ENCODE measurements at places on chromosomes 4 and X.

- no peak for DNase-seq
These were observed 75.3 kb upstream of the FRMPD3 start for GRCh38 chrX:107374132-107374531.

GRCh38 chr4:174464949-174465348 lies 57.3 kb downstream of the HPGD start:
- DNase-seq: no peak

- DNase-seq: no peak
These were observed 93.4 kb upstream of the RAPGEF2 start for GRCh38 chr4:159009521-159009920.

DNA sequence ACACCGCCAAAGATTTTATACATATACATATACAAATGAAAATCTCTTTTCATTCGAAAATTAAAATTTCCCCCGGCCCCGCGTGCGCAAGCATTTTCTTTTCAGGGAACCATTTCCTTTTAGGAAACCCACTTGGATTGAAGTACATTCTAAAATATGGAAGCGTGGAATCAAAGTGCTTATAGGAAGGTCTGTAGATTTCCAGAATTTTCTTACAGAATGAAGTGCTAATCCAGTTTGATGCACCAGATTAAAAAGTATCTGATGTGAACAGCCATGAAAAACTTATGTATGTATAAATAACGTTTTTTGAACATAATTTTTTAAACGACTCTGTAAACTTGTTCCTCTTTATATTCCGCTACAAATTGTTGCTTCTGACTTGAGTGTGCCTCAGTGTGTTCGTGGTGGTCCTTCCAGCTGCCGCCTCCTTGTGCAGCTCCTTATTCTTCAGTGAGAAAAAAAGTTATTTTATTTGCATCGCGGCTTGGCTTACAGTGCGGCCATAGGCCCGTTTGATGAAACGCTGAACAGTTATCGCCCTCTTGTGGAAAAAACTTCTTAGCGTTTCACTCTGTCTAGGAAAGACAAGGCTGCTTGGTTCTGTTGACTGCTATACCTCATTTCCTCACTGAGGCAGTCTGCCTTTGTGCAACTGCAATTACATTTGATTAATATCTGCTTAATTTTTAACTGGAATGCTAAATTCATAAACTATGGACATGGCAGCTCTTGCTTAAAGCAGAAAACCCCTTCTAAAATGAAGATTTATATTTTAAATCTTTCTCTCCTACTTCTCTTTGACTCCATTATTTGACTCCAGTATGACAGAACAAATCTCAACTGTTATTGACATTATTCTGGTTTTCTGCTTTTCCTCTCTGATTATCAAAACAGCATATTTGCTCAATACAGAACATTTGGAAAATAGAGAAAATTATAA lies 4.7 kb upstream of the NKX6-1 start:
- DNase-seq: no peak

DNA sequence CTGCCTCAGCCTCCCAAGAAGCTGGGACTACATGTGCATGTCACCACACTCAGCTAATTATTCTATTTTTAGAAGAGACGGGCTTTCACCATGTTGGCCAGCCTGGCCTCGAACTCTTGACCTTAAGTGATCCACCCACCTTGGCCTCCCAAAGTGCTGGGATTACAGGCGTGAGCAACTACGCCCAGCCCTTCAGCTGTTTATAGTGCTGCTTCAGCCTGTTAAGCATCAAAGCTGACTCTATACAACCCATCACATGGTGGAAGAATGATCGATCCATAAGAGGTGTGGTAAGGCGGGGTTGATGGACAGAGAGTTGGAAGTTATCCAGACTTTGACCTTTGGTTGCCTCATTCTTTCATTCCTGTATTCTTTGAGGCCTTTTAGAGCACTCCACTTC lies 56.2 kb upstream of the RAPGEF2 start:
- no peak for DNase-seq

DNA sequence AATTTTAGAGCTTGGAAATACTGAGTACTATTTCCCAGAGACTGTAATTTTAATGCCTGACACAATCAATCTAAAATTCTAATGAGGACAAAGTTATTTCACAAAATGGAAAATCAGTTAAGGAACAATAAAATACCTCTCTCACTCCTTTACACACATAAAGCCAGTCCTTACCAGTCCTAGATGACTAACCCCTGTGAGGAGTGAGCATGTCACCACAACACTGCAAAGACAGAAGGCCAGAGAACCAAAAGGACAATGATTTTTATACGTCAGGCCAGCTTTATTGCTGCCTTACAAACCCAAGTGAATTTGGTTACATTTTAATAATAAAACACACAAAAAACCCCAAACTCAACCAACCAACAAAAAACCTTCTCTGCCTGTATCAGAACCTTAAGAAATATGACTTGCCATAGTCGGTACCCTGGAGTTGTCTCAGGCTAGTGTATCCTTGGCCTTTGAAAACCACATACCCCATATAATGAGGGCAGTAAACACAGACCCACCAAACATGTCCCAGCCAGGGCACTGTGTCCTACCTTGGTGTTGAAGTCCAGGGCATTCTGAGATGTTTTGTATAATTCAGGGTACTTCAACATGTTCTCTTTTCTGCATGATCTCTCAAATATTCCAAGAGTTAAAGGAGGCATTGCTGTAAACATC lies 57.6 kb downstream of the SHISA3 start:
- no peak for DNase-seq

DNA sequence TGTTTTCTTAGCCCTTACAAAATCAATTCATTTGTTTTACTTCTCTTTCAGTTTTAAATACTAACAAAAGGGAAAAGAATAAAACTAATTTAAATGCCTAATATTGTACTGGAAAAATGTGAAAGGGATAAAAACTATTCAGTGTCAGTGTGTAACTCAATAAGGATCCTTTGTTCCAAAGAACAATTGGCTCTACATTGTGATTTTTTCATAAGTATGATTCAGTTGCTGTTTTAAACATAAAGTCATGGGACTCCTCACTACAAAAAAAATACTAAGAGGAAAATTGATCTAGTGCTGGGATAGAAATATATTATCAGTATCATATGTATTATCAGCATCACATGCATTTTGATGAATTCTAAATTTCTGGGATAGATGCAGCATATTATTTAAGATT lies 199.4 kb upstream of the TRAM1L1 start:
- no peak for DNase-seq

GRCh38 chrX:68376373-68376772 lies 56.9 kb downstream of the OPHN1 start:
- DNase-seq: no peak

GRCh38 chr4:1765409-1766072 lies 27.6 kb upstream of the FGFR3 start:
- no peak for DNase-seq

GRCh38 chrX:150546711-150547153 lies 21.7 kb upstream of the MTM1 start:
- no peak for DNase-seq

GRCh38 chr4:53614591-53614990 lies 23.3 kb upstream of the LNX1 start:
- DNase-seq: no peak

DNA sequence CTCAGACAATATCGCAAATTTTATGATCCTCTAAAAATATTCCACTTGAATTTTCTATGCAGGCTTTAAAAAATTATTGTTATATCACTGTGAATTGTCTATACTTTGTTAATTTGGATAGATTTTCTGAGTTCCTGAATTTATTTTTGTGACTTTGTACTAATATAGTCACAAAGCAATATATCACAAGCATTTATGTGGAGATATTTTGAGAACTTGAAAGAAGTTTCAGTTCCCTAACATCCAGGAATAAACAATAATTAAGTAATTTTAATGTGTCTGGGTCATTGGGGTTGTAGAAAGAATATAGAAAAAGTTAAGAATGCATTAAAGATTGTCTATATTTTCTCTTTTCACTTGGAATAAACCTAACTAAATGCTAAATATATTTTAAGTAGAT lies 32.0 kb downstream of the CXCL8 start:
- no peak for DNase-seq

- no peak for DNase-seq
These were observed 8.9 kb downstream of the ABLIM2 start for GRCh38 chr4:8149664-8150063.

DNA sequence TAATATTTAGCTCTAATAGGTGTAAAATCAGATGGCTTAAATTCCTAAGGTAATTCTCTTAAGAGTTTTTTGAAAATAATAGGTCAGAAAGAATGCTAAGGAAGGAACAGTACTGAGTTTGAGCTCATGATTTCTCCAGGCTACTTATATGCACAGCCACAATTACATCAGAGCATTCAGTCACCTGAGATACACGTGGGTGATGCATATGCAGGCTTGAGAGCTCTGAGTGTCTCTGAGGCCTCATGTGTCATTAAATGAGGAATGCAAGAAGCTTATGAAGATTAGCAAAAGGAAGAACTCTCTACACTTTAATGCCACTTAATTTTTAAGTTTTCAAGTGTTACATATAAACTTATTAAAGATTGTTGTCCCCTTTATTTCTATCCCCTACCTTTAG lies 124.0 kb upstream of the STIM2 start:
- no peak for DNase-seq

DNA sequence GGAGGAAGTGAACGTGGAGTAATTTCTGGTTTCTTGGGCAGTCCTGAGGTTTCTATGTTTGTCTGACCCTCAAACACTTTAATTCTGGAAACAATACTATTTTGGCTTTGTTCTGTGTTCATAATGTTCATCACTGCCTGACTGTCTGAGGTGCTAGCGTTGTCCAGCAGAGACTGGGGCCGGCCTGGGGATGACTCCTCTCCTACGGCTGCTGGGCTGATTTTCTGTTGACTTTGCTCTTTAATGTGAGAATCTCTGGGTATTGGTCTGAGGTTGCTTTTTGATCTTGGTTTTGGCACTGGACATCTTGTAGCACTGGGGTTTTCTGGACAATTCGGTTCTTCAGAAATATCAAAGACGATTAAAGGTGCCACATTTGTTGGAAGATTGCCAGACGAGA lies 75.8 kb downstream of the RPS3A start:
- no peak for DNase-seq

DNA sequence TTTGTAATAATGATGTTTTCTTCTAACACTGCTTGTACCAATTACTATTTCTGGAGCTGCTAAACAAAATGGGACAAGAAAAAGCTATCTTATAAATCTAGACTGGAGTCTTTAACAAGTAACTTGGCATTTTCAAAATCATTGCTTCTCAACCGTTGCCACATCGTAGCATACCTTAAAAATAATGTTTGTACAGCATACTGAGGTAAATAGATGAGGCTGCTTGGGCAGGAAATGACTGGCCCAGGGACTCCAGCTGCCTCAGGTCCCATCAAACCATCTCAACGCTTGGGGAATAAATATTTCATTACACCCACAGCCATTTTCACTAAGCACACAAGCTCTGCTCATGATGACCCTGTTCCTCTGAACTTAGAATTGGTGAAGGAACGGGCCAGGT lies 115.1 kb downstream of the SPANXA1 start:
- DNase-seq: no peak

DNA sequence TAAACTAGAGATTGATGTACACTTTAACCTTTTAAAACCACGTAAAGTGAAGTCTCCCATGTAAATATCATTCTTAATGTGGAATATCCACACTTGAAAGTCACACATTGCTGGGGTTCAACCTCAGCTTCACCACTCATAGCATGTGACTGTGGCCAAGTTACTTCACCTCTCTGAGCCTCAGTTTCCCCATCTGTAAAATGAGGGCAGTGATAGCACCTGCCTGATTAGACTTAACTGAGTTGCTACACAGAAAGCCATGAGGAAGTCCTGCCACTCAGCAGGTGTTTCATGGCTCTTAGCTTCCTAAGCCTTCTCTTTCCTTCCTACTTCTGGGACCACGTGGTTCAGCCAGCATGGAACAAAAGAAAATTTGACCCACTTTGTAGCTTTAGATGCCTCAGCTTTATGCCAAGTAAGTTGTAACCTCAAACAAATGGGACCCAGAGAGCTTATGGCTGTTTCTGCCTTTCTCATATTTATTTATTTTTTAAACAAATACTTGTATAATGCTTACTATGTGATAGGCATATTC lies 277.3 kb upstream of the KLF3 start:
- DNase-seq: no peak

GRCh38 chr4:88964450-88964849 lies 92.5 kb downstream of the FAM13A start:
- no peak for DNase-seq

DNA sequence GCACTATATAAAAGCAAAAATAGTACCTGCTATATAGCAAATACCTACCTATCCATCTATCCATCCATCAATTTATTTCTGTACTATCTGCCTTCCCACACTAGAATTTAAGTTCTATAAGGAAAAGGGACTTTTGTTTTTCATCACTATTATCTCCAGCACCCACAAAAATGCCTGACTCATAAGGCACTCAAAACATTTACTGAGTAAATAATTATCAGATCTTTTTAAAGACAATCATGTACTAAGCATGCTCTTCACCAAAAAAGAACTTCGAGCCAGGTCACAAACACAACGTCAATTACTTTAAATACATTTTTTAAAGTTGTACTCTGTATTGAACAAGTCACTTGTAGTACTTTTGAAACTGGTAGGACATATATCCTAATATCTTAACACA lies 119.9 kb downstream of the FBXW7 start:
- no peak for DNase-seq

DNA sequence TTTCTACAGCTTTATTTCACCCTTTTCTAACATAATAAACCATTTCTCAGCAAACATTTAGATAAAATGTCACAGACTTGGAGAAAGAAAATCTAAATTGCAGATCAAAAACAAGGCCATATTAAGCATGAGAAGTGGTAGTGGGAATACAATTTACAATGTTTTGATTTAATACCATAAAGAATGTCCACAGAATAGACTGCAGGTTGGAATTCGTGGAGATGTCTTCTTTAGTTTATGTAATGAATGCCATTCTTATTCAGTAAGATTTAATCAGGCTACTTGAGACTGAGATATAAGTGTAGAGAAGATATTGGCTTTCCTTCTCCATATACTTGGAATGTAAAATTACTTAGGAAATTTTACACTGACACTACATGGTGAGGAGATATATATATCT lies 91.9 kb upstream of the ZFP42 start:
- no peak for DNase-seq

- DNase-seq: peak; percentile 4
These were observed 14.7 kb upstream of the CT55 start for GRCh38 chrX:135185795-135186443.

- DNase-seq: no peak
These were observed 47.9 kb downstream of the HSD17B13 start for GRCh38 chr4:87274803-87275202.

GRCh38 chr4:10703156-10703555 lies 18.6 kb upstream of the CLNK start:
- no peak for DNase-seq

- DNase-seq: no peak
These were observed 43.1 kb upstream of the TMPRSS11E start for GRCh38 chr4:68404153-68404552.
